ENCODE measurements at places on chromosomes 12 and 14.

- no peak for DNase-seq
Measured at GRCh38 chr12:113416091-113416754, 6.0 kb upstream of the SDSL start.

DNA sequence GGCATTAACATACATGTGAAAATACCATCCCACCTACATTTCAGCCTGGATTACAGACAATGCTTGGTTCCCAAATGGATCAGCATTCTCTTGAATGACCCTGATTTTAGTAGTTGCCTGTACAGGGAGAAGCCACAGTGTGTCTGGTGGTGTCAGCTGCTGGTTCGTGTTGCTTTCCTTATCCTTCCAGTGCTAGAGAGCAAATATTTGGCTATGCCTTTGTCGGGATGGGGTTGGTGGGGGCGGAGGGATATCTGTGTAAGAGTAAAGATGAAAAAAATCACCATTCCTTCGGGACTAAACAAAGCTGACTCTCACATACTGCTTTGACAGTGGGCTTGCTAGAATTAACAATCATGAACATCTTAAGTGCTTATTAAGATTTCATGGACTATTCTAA, 96.0 kb downstream of the PTPRR start:
- no peak for DNase-seq

- DNase-seq: no peak
Measured at GRCh38 chr14:79690960-79691359, 520.3 kb downstream of the DIO2 start.

DNA sequence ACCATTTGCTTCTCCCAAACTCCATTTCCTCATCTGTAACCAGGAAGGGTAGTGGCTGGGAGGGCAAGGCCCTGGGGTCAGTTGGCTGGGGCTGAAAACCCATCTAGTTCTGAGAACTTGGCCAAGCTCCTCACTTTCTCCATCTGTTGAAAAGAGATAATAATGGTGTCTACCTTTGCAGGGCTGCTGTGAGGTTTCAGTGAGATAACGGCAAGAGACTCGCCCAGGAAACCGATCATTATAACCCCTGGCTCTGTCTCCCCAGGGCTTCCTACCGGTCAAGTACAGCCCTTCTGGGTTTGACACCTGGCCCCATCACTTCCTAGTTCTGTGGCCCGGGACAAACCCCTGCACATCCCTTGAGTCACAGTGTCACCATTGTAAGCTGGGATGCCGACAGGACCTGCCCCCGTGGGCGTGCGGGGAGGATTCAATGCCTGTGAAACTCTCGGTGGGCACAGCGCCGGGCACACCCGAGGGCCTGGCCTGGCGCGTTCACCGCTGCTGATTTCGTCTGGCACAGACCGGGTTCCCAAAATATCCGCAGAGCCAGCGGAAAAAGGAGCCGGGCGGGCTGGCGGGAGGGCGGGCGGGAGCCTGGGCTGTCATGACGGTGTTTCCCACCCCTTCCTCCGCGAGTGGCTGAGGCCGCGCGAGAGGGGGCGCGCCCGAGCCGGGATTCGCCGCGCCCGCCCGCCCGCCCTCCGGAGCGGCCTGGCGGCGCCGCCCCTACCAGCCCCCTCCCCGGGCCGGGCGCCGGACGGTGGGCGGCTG, 4.4 kb downstream of the KMT5A start:
- peak; percentile 85 for DNase-seq

GRCh38 chr12:92065639-92066038, 80.0 kb downstream of the BTG1 start:
- DNase-seq: no peak

DNA sequence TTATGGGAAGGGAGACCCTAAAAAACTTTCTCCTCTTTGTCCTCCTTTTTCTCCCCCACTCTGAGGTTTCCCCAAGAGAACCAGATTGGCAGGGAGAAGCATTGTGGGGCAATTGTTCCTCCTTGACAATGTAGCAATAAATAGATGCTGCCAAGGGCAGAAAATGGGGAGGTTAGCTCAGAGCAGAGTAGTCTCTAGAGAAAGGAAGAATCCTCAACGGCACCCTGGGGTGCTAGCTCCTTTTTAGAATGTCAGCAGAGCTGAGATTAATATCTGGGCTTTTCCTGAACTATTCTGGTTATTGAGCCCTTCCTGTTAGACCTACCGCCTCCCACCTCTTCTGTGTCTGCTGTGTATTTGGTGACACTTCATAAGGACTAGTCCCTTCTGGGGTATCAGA, 4.6 kb upstream of the RPS26 start:
- DNase-seq: no peak

DNA sequence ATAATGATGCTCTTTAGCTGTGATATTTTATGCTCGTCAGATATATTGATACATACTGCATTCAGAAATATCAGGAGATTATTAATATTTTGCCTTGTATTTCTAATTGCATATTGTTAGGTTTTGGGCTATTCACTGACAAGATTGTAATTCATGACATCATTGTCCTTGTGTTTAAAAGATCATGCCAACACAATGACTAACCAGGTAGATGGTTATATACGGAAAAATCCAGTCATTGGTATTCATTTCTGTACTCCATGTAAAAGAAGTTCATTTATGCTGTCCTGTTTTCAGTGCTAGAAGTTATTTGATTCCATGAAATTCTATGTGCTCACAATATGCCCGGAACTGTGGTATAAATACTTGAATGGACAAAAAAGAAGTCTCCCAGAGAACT, 107.5 kb downstream of the KITLG start:
- no peak for DNase-seq

DNA sequence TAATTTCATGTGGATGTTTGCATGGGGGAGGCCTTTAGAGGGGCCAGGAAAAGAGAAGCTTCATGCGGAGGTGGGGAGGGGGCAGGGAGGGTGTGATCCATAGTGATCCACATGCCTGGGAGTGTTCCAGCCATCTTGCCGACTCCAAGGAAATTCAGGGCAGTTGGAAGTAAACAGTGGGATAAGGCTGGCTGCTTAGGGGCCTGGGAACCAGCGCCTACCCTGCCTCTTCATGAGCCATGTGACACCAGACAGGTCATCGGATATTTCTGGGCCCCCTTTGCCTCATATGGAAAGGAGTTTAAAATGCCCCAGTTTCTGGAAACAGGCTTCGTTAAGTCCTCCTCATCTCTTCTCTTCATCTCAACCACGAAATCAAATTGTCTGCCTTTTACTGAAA, 983.2 kb downstream of the BCL11B start:
- no peak for DNase-seq

DNA sequence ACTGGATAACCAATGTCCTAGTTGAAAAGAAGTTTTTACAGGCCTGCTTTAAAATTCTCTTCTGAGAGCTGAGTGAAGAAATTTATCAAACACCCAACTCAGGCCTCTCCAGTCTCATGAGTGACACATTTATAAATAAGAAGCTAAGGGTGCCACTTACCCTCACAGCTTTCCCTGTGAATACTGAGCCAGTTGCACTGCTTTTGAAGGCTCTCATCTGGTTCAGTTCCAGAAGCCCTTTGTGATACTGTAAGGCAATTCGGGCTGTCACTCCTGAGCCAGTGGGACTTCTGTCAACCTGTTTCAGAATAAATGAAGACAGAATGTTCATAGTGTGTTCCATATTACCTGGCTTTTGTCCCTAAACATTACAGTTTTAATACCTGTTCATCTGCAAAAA, 8.5 kb downstream of the L3HYPDH start:
- no peak for DNase-seq

DNA sequence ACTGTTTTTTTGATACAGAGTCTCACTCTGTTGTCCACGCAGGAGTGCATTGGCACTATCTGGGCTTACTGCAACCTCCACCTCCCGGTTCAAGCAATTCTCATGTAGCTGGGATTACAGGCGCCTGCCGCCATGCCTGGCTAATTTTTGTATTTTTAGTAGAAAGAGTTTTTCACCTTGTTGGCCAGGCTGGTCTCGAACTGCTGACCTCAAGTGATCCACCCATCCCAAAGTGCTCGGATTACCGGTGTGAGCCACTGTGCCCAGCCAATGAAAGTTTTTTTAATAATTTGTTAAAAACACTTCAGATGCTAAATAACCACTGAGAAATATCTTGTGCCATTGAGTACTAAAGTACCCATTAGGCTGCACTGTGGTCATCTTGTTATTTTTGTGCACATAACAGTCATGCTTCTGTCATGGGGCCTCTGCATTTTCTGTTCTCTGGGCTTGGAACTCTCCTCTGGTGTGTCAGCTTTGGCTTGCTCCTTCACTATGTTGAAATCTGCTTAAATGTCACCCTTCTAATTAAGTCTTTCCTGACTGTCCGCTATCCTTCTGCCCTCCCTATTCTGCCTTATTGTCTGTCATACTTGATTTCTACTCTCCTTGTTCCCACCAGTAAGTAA, 105.1 kb downstream of the KTN1 start:
- no peak for DNase-seq

DNA sequence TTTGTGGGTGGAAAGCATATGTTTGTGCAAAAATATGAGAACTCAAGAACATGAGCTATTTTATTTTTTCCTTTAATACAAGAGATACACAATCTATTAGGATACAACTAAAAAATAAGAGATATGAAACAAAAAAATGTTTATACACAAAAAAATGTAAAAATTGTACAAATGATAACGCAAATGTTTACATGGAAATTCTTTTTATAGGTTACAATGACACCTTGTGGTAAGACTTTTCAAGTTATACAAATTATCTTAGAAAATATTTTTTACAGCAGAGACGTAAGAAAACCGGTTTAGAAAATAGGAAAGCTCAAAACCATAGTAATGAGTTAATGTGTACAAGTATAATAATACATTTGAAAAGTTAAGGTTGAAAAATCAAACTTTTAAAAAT, 25.5 kb downstream of the CEP83 start:
- no peak for DNase-seq

GRCh38 chr12:60162988-60163720, 567.3 kb downstream of the SLC16A7 start:
- DNase-seq: no peak

- DNase-seq: no peak
Measured at GRCh38 chr12:13175499-13175898, 21.0 kb upstream of the EMP1 start.

DNA sequence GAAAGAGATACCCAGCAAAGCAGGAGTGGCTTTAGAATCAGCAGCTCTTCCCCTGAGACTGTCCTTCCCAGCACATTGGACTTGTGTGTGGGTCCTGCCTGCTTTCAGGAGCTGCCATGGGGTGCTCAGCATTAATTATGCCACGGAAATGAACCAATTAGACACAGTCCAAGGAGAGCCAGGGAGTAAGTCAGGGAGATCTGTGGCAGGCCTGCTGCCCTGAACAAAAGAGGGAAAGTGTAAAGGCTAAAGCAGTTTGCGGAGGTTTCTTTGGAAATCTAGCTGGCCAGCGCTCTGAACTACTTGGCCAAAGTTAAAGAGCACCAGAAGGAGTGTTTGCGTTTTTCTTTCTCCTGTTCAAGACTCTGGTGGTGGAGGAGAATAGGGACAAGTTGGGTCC, 65.7 kb upstream of the SRSF5 start:
- no peak for DNase-seq

DNA sequence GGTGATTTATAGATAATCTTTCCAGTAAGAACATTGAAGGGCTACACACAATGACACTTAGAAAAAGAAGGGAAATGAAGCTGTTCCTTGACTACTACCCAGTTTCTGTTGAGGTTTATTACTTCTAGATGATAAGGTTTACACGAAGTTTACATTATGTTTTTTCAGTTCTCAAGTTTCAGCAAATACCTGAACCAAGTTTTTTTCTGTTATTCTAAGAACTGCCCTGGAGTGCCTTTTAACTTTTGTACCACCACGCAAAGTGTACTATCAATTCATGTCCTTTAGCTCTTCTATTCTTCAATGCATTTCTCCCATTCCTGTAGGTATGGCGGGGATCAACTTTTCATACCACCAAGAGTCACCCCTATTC, 5.8 kb downstream of the FBXL14 start:
- no peak for DNase-seq

GRCh38 chr12:25971654-25972041, 13.2 kb downstream of the RASSF8 start:
- no peak for DNase-seq

DNA sequence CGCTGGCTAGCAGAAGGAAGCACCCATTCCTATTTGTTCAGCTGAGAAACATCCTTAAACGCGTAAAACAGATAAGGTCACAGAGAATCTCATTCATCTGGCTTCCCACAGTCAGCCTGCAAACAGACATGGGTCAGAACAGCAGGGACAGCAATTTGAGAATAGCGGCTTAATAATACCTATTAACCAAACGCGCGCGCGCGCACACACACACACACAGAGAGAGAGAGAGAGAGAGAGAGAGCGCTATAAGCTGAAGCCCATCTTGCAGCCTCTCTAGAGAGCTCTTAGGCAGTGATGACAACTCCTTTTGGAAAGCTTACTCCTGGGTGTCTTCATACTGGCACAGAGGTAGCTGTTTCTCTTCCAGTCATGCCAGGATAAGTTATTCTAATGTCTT, 26.4 kb downstream of the TMEM132D start:
- no peak for DNase-seq

DNA sequence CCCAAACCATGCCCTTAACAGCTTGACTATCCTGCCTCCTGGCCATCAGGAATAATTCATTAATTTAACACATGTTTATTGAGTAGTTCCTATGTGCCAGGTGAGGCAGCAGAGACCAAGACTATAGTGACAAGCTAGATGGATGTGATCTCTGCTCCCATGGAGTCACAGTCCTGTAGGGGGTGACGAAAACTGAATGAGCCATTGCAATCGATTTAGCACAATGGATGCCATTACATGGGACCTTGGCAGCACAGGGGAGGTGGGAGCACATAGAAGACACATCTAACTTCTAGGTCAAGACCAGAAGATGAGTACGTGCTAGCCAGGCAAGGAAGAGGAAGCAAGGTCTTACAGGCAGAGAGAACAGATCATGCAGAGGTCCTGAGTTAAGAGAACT, 68.7 kb downstream of the NOS1 start:
- DNase-seq: no peak

GRCh38 chr12:43277651-43278540, 274.1 kb downstream of the ADAMTS20 start:
- DNase-seq: no peak

GRCh38 chr12:89538897-89539296, 13.1 kb upstream of the POC1B start:
- DNase-seq: no peak

DNA sequence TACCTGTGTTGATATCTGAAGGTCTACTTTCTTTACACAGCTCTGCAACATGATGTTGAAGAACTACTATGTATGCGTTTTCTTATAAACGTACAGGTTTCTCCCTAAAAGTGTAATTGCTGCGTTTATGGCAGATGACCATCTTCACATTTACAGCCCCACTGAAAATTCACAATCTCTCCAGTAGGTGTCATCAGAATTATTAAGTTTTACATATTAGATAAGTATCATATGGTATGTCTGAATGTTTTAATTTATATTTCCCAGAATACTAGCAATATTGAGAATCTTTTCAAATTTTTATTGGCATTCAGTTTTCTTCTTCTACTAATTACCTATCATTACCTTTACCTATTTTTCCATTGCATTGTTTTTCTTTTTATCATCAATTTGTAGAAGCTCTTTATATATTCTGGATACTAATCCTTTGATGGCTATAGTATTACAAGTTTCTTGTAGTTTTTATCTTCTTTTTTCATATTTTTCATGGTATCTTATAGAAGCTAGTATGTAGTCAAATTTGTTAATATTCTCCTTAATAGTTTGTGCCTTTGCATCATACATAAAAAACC, 123.5 kb downstream of the CAPZA3 start:
- no peak for DNase-seq

- DNase-seq: no peak
Measured at GRCh38 chr12:80862531-80862930, 75.2 kb downstream of the LIN7A start.

All from activated naive CD4-positive, alpha-beta T cell treated with anti-CD3 and anti-CD28 coated beads, Interleukin-2, amount 10 ng/mL, durations not matched to agents 7 days and 5 days (primary cell).